GM04504 (cell line): ENCODE measurements at places on chromosomes 12 and 14.

DNA sequence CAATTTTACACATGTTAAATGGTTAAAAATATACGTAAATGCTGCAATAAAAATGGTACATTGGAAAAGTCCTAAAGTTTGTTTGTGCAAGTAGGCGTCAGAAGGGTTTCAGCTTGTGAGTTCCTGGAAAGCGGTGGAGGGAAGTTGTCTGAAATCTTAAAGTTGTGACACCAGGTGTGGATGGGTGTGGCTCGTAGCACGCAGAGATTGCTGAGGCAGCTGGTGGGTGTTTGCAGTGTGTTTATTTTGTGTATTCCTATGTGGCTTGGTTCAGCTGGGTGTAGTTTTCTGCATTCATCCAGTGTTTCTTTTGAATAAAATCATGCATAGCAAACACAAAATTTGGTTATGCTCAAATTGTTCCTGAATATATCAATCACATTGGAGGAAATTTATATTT is 136.8 kb upstream of the TBX3 start:
- no peak for DNase-seq

DNA sequence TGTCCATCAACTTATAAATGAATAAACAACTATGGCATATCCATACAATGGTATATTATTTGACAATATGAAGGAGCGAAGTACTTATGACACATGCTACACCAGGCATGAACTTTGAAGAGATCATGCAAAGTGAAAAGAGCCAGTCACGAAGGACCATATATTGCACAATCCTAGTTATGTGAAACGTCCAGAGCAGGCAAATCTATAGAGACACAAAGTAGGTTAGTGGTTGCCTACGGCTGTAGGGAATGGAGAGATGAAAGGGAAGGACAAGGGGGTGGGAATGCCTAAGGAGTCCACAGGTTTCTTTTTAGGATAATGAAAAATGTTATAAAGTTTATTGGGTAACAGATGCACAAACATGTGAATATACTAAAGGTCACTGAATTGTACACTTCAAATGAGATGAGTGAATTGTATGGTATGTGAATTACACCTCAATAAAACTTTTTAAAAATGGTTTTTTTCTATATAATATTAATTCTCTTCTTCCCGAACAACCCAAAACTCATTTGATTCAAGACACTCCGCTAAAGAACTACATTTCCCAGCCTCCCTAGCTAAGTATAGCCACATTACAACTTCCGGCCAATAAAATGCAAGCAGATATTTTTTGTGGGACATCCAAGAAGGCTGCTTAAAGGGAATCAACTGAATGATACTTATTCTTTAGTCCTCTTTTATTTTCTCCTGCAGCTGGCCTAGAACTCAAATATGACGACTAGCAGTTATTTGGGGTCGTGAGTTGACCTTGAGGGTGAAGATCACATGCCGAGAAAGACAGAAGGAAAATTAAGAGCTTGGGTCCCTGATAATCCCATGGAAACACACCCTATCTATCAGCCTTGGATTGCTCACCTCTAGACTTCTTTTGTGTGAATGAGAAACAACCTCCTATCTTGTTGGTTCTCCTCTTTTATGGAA is 187.2 kb downstream of the TTC8 start:
- no peak for DNase-seq

GRCh38 chr14:77267937-77268699 is 2.9 kb downstream of the NGB start:
- DNase-seq, result no peak

GRCh38 chr14:99136047-99136400 is 136.0 kb downstream of the BCL11B start:
- DNase-seq, result no peak

DNA sequence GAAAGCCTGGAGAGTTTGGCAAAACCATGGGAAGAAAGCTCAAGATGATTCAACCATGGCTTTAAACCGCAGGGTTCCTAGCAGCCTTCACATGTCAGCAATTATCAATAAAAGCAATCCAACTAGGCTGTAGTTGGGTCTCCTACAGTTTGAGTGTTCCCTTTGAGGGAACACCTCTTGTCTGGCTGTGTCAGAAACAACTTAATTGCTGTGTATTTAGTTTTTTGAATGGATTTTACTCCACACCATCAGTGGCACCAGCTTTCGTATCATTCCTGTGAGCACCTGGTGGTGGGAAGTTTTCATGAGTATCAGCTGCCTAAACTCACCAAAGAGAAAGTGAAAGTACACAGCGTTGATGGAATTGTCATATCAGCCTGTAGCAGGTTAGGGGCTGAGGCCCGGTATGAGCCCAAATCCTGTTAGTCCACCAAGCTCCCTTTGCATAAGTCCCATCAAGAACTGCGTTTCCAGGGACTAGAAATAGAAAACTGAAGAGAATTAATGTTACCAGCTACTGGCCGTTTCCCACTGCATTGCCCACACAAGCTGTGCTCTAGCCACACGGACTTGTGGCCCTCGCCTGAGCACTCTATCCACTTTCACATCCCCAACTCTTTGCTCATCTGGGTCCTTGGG is 10.9 kb upstream of the IL26 start:
- no peak for DNase-seq
